ENCODE measurements at places on chromosomes 5 and 9.

- DNase-seq, result no peak
These were observed 238.3 kb upstream of the NUDT12 start for GRCh38 chr5:103800741-103801495.

DNA sequence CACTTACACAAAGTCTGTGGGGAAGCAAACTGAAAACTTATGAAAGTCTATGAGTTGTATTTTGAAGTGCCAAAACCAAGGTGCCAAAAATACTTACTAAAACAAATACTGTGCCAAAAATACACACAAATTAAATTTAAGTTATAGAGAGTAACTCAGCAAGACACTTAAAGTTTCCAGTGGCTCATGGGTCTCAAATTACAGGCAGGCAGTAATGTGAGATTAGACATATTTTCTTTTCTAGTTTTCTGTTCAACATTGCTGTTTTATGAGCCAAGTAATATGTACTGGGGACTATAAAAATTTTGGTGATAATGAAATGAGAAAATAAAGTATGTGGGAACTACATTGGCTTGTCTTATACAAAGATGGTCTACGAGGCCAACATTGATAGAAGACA is 172.2 kb upstream of the SNX2 start:
- DNase-seq, result no peak

GRCh38 chr5:55226934-55227663 is at the start of gene MCIDAS:
MCIDAS (minus strand) TSS chr5:55227315; CDS start chr5:55227138, 177 bp downstream.
- peak; percentile 61 for DNase-seq

GRCh38 chr5:17228821-17229291 is 11.4 kb downstream of the BASP1 start:
- no peak for DNase-seq

DNA sequence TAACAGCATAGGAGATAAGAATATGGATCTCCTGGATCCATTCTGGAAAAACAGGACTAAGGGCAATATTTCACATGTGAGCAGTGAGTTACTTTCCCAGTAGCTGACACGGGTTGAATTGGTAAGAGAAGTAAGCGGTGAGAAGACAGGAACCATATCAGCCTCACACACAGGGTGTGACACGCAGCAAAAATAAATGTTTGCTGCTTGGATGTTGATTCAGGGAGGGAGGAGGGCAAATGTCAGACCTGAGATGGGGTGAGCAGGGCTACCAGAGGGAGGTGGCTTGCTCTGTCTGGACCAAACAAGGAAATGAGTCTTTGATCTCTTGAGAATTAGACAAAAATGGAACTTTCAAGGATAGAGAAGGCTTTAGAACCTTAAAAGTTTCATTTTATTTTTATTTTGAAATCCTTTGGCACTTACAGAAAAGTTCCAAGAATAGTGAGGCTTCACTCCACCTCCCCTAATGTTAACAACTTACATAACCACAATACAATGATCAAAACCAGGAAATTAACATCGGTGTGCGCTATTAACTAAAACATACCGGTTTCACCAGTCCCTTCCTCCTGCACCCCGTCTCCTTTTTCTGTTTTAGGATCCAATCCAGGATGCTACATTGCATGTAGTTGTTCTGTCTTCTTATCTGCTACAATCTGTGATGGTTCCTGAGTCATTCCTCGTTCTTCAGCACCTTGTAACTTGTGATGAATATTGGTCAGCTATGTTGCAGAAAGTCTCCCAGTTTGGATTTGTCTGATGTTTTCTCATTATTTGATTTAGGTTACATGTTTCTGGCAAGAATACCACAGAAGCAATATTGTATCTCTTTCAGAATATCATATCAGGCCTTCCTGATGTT is 20.5 kb upstream of the ARHGEF28 start:
- no peak for DNase-seq

DNA sequence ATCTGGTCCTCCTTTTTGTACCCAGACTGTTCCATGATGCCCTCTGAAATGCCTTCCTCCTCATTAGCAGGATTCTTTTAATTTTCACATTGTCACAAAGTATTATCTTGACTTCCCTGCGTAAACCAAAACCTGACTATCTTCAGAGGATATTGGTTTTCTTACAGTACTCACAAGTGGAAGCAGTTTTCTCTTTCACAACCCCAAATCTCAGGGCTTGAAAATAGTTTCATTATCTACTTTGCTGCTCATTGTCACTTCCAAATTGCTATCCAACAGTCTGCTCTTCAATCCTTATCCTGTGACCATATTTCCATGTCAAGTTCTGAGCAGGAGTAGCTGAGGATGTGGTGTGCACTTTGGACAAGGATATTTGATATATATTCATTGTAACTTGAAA is 324.1 kb downstream of the FAM170A start:
- no peak for DNase-seq

- DNase-seq, result peak; percentile 39
These were observed 35.9 kb downstream of the ASS1 start for GRCh38 chr9:130480673-130481072.

GRCh38 chr9:77808751-77809081 is 160.6 kb upstream of the GNA14 start:
- no peak for DNase-seq

DNA sequence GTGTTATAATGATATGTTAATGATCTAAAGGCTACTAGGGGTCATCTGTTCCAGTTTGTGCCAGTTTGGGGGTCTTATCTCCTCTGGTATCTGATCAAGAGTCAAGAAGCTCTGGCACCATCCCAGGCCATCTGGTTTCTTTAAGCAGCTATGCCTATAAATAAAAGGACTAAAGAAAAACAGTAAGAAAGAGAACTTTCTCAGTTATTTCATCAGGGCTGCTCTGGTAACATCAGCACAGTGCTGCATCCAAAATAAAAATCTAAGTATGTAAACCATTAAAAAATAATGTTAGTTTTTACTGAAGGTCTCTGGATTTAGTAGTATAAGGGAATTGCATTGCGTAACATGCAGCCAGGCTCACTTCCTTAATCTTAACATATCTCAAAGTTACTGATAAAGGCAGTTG is 185.0 kb downstream of the NR2F1-AS1 start:
- DNase-seq, result no peak

DNA sequence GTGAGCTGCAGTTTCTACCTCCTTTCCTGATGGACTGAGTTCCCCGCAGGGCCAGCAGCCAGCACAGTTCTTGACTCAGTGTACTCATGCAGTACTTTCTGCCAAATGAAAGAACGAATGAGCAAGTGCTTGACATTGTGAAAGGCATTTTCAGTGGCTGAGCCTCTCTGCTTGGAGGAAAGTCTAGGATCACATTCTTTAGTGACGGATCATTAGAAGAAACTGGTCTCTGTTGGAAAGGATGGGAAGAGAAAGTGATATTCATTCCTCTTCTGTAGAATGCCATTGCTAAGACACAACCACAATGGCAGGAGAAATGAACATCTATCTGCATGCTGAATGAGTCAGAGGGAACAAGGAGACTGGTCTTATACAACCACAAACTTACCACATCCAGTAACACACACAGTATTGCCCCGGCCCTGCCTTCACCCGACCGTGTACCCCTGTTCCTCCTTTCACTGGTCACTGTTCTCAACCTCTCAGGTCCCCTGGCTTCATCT is 206.9 kb downstream of the CRB2 start:
- no peak for DNase-seq

Measured in head of caudate nucleus (tissue), 42 donors.